ENCODE measurements at places on chromosomes 7 and 10.

DNA sequence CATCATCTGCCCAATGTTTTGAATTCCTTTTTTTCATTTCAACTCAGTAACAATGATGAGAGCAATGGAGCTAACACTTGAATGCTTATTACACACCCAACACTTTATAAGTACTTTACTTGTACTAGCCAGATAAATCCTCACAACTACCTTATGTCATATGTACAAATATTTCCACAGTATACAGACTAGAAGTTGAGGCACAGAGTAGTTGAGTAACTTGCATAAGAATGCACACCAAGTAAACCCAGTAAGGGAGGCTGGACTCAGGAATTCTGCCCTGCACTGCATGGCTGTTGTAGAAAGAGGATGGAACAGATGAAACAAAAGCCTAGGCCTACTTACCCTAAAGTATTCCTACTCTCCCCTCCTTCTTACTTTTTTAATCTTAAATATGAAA is 15.8 kb downstream of the DPY19L1 start:
- no peak for DNase-seq

GRCh38 chr7:142595816-142596516 is 153.3 kb upstream of the PRSS1 start:
- DNase-seq, result no peak

DNA sequence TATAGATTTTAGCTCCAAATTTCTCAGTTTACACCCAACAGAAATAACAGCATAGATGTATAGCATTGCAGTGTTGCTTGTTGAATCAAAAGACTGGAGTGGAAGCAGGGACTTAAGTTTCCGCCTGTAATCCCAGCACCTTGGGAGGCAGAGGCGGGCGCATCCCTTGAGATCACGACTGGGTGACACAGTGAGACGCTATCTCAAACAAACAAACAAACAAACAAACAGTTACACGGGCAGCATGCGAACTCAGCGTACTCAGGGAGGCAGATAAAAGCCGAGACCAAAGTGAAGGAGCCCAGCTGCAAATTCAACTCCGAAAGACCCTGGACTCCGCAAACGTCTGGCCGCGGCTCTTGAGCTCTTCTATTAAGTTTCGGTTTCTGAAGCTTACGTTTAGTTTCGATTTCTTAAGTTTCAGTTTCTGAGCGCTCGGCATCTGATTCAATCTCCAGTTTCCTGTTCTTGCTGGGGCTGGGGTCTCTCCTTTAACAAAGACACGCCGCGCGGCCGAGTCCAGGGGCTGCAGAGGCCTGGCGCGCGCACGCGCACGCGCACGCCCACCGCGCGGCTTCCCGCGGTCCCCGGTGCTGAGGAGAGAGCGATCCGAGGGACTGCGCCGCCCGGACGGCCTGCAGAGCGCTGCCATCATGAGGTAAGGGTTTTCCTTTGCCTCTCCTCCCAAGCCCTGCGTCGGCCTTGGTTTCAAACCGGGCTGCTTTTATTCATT is at the start of gene IFIT5:
IFIT5 (plus strand) TSS at position 423 of the 733 bp plus-strand sequence; CDS start at position 654, 231 bp downstream.
- peak; percentile 46 for DNase-seq

GRCh38 chr7:64651203-64651602 is 14.7 kb upstream of the ZNF107 start:
- DNase-seq, result no peak

GRCh38 chr10:31820096-31820495 is 108.5 kb downstream of the ARHGAP12 start:
- no peak for DNase-seq

- no peak for DNase-seq
These were observed 169.7 kb downstream of the ITGB1 start for GRCh38 chr10:32788359-32788758.

Data from stimulated activated CD4-positive, alpha-beta T cell treated with anti-CD3 and anti-CD28 coated beads, Interleukin-1b, Interleukin-23, amount 100 ng/mL, for 4 hours (primary cell).